ENCODE measurements at places on chromosomes 5 and 9.

- no peak for DNase-seq
Observed at GRCh38 chr9:14014218-14014617, 299.7 kb downstream of the NFIB start.

DNA sequence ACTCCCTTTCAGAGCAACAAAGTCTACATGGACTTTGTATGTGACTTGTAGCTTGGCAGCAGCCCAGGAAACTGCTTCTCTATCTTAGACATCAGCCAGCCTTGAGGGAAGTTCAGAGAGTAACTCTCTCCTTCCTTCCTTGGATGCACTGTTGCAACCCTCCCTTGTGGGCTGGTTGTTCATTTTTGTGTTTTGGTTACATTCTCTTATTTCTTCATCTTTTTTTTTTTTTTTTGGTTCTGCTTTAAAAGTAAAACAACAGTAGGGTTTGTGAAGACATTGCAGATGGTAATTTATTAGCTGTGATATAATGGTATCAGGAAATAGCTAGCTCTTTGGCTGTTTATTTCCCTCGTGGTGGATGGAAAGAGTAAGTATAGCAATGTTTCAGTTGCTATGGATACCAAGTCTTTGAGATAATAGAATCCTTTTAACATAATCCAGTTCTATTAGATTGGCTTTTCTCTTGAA lies 97.9 kb upstream of the MAMDC2 start:
- DNase-seq: peak; percentile 46

DNA sequence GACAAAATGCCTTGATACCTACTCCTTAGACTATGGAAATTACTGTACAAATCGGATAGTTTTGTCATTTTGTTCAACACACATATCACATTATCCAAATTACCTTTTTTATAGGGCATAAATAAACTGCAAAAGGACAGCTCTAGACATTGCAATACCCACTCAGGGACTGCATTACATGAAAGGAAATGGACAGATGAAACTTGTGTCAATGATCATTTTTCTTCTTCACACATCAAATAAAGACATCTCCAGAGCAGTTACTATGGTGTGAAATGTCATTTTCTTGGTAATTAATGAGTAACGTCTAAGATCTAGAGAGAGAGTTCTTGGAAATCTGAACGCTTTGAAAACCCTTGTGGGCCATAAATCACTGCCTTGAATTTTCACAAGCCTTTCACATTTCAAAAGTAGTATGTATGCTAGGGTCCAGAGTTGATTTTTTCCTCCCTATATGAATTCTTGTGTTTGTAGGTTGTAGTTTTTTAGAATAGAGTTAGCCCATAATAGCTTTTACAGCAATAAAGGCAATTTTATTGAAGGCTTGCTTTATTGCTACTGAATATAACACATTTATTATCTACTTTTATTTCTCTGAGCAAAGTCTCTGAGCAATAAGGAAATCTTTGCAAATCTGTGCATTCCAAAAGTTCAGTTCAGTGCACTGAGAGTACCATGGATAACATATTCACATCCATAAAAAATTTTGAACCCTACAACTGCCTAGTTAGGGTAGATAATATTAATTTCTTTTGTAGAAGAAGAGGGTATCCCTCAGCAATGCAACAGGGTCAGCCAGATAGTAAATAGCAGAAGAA lies 358.0 kb upstream of the PCSK5 start:
- no peak for DNase-seq

DNA sequence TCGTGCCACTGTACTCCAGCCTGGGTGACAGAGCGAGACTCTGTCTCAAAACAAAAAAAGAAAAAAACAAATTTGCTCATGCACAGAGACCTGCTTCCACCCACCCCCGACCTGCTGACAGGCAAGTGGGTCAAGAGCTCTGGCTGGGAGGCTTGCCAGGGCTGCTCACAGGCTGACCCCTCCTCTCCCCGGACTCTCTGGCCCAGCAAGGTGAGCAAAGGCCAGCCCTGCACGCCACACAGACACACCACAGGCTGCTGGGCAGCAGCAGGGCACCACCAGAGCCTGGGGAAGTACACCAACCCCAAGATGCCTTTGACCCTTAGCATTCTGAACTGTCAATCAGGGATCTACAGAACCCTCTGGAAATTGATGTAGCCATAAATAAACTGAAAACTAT lies 29.2 kb downstream of the NSUN2 start:
- DNase-seq: no peak

GRCh38 chr9:37449862-37450632 lies 15.2 kb downstream of the ZBTB5 start:
- no peak for DNase-seq

- DNase-seq: peak; percentile 75
Observed at GRCh38 chr9:2093920-2094597, 78.9 kb downstream of the SMARCA2 start.

DNA sequence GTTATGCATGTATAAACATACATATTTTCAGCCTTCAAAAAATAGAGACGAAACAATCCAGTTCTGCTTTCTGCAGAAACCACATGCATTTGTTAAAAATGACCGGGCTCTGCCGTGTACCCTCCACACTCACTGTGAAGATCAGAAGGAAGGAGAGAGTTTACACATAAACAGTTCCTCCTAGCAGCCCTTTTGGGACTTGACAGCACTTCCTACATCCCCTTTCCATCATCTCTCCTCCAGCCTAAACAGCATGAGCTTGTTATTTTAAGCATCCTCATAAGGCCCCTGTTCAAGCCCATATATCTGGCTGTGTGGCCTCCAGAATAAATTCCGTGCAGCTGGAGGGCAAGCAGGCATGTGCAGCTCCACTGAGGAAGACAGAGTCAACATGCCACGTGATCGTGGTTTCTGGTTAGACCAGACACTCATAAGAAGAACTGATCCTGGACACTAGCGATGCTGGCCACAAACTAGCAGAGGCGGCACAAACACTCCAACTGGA lies 42.2 kb downstream of the NIPAL4 start:
- DNase-seq: no peak

DNA sequence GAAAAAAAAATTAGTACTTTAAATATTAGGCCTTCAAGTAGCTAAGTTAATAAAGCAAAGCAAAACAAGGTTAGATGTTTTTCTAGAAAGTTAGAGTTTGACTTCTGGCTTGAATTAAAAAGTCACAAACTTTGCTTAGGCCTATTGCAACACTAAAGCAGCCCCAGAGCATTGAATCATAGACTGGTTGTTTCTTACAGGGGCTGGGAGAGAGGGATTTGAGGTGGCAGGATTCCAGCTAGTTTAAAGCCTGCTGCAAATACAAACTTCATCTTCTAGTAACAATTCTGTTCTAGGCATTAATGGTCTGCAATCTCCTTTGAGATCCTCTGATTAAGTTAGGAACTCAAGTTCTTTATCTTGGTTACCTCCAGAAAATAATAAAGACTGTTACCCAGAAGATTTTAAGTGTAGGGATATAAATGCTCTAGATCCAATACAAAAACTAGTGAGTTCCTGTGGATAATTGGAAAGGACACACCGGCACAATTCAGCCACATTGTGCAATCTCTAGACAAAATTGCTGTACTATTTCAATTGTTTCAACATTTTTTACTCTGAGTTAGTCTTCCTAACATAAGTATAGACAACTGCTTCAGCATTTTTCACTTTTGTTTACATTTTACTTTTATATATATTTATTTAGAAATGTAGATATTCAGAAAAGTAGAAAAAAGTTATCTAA lies 12.6 kb downstream of the OR13C5 start:
- DNase-seq: no peak

DNA sequence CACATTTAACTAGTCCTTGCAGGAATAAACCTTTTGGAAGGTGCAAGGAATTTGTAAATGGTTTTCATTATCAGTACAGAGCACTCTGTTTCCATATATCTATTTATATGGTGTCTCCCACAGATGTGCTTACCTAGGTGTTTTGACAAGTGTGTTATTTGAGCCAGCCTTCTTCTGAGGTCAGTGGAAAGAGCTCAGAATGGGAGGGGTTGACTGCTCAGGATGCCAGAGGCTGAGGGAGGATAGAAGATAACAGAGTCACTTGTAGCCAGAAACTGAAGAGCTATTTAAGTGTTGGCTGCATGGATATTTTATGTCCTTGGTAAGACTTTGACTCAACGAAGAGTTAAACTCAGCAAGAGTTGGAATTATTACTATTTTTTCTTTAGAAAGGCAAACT lies 5.0 kb downstream of the CMYA5 start:
- DNase-seq: no peak

GRCh38 chr5:6159832-6160430 lies 218.4 kb downstream of the MED10 start:
- no peak for DNase-seq

- no peak for DNase-seq
Observed at GRCh38 chr5:72505016-72505415, 2.2 kb downstream of the ZNF366 start.

DNA sequence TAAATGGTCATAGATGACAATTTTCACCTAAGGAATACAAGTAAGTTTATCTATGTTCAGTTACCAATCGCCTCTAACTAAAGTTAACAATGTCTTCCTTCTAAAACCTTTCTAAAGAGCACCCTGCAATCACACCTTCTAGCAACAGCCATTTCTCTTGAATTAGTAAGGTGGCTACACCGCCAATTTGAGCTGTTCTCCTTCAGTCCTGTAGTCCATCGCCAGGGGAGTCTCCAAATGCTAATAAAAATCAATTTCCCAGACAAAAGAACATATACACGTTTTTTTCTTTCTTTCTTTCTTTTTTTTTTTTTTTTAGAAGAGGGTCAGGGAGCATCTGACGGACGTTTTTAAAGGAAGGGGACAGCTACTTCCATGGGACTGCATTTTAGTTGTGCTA lies 729 bp upstream of the RORB start:
- no peak for DNase-seq

Measured in AG08395 (cell line).